ENCODE measurements at places on chromosomes 5 and 9.

DNA sequence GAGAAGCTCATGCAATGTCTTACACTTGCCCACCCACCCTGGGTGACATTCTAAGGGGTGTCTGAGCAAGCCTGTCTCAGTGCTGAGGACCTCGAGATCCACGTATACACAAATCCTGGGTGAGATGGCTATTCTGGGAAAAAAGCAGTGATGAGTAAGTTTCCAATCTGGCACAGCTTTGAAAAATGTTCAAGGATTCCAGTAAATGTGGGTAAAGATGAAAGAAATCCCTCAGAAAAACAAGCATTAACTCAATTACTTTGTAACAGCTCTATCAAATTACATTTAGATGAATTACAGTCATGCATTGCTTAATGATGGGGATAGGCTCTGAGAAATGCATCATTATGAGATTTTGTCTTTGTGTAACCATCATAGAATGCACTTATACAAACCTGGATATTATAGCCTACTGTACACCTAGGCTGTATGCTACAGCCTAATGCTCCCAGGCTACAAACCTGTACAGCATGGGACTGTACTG lies 26.9 kb downstream of the GOLM1 start:
- no peak for DNase-seq

GRCh38 chr5:169115461-169116124 lies 185.3 kb downstream of the SLIT3 start:
- DNase-seq: no peak

- DNase-seq: no peak
Measured at GRCh38 chr9:21056931-21057330, 20.8 kb downstream of the IFNB1 start.

GRCh38 chr9:78601957-78602565 lies 305.1 kb downstream of the PSAT1 start:
- no peak for DNase-seq

GRCh38 chr5:111935009-111935408 lies 178.0 kb upstream of the NREP start:
- DNase-seq: no peak

- no peak for DNase-seq
Measured at GRCh38 chr9:2216591-2216990, 201.4 kb downstream of the SMARCA2 start.

GRCh38 chr5:100706776-100707175 lies 171.6 kb downstream of the FAM174A start:
- no peak for DNase-seq

DNA sequence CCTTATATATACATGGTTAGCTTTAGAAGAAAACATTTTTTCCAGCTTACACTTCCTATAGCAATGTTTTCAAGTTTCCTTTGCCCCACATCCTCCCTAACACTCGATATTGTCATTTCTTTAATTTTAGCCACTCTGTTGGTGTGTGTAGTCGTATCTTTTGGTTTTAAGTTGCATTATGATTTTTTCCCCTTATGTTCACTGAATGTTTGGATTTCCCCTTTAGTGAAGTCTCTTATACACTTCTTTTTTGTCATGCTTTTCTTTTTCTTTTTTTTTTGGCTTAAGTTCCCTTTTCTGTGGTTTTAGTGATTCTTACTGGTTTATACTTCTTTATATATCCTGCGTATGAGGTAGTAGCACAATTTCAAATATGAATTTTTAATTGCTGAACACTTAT lies 58.8 kb downstream of the KDM4C start:
- DNase-seq: no peak

GRCh38 chr5:67178966-67179365 lies 17.6 kb downstream of the CD180 start:
- DNase-seq: no peak

- peak; percentile 75 for DNase-seq
Measured at GRCh38 chr9:19464764-19465585, 56.2 kb downstream of the ACER2 start.

DNA sequence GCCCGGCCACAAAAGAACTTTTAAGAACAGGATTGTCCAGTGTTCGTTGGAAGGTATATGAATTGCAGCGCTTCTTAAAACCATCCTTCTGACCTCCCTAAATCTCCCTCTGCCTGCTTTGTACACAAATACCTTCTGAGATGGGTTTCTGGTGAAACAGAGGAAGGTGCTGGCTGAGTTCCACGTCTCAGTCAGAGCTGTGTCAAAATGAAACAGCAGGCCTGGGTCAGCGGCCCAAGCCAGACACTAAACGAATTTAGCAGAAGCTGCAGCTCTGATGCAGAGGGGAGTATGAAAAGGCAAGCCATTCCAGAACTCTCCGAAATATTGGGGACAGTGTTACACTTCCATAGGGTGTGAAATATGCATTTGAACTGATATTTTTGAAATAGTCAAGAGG lies 37.8 kb upstream of the CRB2 start:
- DNase-seq: no peak

GRCh38 chr5:66867618-66868322 lies 271.6 kb downstream of the MAST4 start:
- no peak for DNase-seq

- DNase-seq: no peak
Measured at GRCh38 chr9:120711841-120712538, 2.3 kb downstream of the MEGF9 start.

GRCh38 chr9:136050701-136051452 lies 44.2 kb downstream of the NACC2 start:
- DNase-seq: no peak

- no peak for DNase-seq
Measured at GRCh38 chr5:27652505-27652904, 614.1 kb upstream of the CDH9 start.

- DNase-seq: no peak
Measured at GRCh38 chr5:16983972-16984371, 47.9 kb upstream of the MYO10 start.

DNA sequence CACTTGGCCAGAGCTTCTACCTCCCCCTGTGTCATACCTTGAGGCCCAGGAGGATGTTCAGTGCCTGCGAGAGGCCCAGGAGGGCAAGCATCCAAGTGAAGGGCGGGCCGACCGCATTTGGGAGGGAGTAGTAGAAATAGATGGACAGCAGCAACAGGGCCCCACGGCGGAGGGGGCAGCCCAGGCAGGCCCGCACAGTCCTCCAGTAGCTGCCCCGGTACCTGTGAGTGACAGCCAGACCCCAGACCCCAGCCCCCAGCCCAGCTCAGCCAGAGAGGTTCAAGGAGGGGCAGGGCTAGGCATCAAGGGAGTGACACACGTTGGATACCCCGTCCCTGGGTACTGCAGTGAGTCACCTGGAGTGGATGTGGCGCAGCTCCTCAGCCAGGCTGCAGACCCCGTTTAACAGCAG lies 1.4 kb downstream of the STING1 start:
- peak; percentile 41 for DNase-seq

DNA sequence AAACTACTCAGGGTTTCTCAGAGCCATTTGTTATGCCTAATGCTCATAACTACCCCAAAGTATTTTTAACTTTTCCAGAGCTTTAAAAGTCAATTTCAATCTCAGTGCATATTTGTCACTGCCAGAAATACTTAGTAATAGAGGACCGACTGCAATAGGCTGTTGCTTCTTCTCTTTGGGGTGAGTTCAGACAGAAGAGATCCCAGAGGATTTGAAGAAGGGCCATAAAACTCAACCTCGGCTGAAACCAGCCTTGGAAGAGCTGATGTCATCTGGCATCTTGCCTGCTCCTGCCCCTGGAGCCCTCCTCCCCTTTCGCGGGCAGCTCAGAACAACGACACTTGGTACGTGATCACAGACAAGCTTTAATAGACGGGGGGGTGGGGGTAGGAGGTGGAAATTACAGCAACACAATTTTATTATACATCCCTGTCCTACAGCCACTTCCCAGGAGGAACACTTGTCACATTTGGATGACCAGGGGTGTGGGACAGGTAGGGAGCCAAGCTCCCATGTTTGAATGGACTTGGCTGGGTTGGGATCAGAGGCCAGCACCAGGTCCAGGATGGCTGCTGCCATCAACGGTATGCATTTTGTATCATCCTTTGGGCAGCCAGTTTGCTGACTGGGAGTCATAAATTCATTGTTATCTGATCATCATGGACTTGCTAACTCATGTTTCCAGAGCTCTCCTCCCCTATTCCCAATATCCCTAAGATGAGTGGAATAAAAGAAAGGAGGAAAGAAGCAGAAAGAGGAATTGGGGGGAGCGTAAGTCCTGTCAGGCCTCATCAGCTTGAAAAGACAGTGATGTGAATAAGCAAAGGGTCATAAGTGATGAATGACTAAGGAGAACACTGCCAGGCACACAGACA lies 186.6 kb upstream of the PANK3 start:
- DNase-seq: no peak

- peak; percentile 75 for DNase-seq
Measured at GRCh38 chr5:141605523-141606277, 13.1 kb downstream of the DIAPH1 start.

DNA sequence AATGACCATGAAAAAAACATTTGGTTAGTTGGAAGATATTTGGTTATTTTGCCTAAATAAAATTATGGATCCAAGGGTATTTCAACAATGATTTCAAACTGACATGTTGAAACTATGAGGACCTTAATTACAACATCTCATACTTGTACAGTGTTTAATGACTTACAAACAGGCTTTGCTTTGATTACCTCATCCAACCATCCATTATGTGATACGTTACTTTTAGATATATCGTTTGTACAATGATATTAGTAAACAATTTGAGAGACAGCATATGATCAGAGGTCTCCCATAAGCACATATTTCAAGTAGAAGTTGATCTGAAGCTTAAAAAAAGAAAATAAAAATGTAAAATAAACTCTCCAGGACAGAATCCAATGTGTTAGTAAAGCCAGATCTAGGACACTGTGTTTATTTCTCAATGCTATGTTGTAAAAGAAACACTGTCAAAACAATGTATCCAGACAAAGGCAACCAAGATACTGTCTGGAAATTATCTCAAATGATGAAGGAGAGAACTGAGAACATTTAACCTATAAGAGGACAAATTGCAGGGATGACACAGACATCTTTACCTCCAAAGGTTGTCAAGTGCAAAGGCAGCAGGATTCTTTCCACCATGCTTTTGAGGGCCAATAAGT lies 116.0 kb upstream of the TARS1 start:
- no peak for DNase-seq

DNA sequence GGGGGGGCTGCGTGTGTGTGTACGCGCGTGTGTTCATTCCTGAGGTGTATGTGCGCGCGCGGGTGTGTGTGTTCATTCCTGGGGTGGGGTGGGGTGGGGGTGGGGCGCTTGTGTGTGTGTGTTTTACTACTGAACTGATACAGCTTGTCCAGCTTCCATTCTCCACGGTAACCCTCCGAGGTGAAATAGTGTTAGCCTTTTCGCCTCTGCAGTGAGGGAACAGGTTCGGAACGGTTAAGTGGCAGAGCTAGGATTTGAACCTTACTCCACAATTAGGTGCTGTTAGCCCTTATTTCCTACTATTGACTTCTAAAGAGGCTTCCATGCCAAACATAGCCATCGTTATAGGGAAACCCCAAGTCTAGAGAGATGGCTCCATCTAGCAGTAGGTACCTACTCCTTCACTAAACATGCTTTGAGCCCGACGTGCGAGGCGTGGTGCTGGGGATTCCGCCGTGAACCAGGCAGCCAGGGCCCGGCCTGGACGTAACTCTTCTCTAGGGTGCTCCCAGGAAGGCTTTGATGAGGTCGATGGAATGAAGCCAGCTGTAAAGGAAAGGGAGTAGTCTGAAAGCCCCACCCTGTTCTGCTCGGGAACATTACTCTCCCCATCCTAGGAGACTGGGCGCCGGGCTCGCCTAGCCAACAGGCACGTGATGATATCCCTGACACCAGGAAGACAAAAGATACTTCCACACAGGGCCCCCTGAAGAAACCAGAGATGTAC lies 782 bp upstream of the SKP1 start:
- DNase-seq: no peak

DNA sequence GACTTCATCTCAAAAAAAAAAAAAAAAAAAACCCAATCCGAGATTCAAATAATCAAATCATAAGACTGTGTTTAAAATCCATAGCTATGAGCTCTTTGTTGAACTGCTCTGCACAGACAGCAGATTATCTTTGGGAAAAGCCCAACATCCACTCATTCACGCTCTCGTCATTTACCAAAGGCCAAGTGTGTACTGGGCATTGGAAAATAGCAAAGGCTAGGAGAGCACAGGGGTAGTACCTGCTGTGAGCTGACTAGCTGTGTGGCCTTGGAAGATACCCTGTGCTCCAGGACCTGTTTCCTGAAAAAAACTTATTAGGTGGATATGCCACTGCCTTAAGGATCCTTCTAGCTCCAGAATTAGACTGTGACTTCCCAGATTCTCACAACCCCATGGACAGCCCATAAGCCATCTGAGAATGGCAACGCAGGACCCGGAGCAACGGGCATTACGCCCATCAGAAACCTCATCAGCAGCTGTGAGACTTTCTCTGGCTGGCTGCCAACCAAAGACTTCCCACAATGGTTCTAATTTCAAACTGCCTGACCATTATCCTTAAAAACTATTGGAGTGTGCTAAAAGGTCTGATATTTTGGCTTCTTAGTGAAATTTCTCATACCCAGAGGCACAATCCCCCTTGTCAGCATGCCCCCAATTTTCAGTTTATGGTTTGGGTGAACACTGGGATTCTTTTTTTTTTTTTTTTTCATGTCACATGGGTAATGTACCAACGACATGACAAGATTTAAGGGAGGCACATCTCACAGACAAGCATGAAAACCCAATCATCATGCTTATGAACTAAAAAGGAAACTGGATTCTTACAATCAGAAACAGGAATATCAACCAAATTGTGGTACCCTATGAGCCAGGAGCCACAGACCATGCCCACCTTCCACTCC lies 16.8 kb downstream of the SERINC5 start:
- no peak for DNase-seq

GRCh38 chr9:116237456-116237855 lies 83.9 kb downstream of the PAPPA start:
- no peak for DNase-seq

- no peak for DNase-seq
Measured at GRCh38 chr9:4997196-4997595, 12.1 kb downstream of the JAK2 start.

- no peak for DNase-seq
Measured at GRCh38 chr5:78224358-78224757, 70.1 kb downstream of the AP3B1 start.

DNA sequence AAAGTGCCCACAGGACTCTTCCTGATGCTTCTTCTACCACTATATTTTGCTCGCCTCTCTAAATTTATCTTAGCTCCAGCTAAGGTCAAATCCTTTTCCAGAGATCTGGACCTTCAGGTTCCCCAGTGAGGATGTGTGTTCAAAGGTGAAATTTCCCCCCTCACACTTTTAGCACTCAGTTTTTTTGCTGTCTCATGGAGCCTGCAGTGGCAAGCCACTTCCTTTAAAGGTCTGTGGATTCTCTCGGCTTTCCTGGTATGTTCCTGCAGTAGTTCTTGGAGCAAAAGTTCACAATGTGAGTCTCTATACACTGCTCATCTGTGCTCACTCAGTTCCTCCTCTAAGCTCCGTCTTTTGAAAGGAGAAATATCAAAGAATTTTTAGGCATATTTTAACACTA lies 181.4 kb downstream of the LURAP1L start:
- no peak for DNase-seq
